ENCODE measurements at places on chromosomes 5 and 9.
A peak's percentile ranks its signal among the peaks of the same experiment; 100 is the strongest.

GRCh38 chr9:42388146-42388690 lies 204.8 kb downstream of the SPATA31A6 start:
- ATAC-seq, result peak; percentile 27

GRCh38 chr5:173719731-173720082 lies 103.3 kb upstream of the BOD1 start:
- no peak for ATAC-seq

- ATAC-seq, result no peak
Measured at GRCh38 chr9:34562135-34562745, 27.3 kb downstream of the CNTFR start.

DNA sequence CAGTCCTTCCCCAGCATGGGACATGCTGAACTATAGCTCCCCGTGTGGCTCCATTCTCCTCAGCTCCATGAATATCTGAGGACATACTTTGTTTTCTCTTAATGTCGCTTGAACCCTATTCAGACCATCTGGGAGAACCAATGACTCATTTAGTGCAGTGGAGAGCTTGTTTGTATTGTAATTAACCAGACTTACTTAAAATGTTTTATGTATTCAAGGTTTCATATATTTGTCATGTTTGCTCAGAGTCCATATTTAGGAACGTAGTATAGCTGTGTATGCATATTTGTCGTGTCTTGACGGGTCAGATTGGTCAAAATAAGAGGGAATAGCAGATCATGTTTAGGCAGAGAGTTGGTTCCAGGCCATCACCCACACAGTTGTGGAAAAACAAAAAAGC lies 150.1 kb upstream of the NTRK2 start:
- ATAC-seq, result peak; percentile 87

- no peak for ATAC-seq
Measured at GRCh38 chr5:32290922-32291321, 21.8 kb downstream of the MTMR12 start.

GRCh38 chr9:95268681-95269080 lies 48.8 kb downstream of the FANCC start:
- ATAC-seq, result peak; percentile 49

- no peak for ATAC-seq
Measured at GRCh38 chr9:97981846-97982682, 1.1 kb upstream of the ANP32B start.

GRCh38 chr5:68918306-68918705 lies 175.5 kb upstream of the SLC30A5 start:
- ATAC-seq, result no peak

DNA sequence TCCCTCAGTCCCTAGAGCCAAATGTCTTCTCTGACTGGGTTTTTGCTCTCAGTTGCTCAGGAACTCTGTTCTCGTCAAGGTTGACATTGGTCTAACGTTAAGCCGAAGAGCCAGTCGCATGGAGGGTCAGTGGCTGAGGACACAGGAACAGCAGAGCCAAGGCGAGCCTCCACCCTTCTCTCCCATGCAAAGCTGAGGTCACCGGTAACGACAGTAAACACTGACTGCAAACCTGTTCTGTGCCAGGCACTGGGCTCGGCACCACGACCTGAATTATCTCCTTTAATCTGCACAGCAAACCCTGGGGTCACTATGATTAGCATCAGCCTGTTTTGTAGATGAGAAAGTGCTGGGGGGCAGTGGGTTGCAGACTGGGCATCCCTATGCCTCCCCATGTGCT lies 171.0 kb downstream of the COL23A1 start:
- no peak for ATAC-seq

GRCh38 chr9:72363236-72363635 lies 1.8 kb downstream of the ZFAND5 start:
- ATAC-seq, result no peak

GRCh38 chr5:180807654-180808414 lies 5.2 kb upstream of the MGAT1 start:
- no peak for ATAC-seq

- ATAC-seq, result no peak
Measured at GRCh38 chr5:28313953-28314352, 1275.6 kb upstream of the CDH9 start.

GRCh38 chr5:9765419-9766140 lies 135.4 kb upstream of the TAS2R1 start:
- ATAC-seq, result no peak

- no peak for ATAC-seq
Measured at GRCh38 chr5:73928476-73929070, 302.6 kb downstream of the ARHGEF28 start.

DNA sequence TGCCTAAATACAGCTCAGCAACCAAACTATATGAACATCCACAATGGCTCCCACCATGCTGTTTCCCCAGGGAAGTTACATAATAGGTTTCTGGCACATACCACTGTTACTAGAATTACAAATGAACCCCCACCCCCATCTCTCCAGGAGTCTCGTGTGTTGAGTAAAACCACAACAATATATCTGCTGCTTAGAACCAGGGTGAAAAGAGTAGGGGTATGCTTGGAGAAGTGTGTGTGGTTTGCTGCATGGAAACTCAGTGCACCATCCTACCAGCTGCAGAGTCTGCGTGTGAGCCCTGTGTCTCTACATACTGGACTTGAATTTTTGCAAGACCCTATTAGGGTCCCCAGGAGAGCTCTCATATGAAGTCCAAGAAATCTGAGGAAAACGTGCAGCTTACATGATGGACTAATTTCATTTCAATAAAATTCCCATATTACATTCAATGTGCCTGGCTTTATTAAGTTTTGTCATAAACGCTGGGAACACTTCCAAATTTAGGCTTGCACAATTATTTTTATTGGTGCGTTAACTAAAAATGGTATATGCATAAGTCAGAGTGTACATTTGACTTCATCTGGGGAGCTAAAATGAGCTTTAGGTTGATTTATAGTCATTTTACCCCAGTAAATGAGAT lies 104.5 kb upstream of the NFIB start:
- no peak for ATAC-seq

DNA sequence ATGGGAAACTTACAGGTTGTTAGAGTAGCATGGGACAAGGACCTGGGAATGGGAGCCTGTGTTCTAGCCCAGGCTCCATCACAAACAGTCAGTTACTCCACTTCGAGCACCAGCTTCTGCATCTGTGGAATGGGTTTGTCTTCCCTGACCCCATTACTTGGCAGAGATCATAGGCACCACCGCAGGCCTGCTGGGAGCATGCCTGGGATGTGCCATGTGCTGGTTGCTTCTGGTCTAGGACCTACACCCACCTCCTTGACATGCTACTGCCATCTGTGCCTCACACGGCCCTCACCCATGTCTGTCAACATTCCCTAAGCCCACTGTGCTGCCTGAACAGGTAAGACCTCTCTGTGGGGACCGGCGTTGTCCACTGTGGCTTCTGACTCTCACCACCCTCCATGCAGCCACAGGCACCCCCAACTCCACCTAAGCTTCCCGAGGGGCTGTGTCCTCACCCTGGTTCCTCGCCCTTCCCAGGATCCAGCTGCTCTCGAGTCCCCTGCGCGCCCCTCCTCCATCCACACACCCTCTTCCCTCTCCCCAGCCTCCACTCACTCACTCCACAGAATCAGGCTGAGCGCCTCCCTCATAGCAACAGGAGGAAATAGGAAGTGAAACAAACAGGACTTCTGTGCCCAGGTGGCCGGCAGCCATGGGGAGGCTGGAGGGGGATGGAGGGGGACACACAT lies 85.9 kb upstream of the FAM120A start:
- ATAC-seq, result no peak

DNA sequence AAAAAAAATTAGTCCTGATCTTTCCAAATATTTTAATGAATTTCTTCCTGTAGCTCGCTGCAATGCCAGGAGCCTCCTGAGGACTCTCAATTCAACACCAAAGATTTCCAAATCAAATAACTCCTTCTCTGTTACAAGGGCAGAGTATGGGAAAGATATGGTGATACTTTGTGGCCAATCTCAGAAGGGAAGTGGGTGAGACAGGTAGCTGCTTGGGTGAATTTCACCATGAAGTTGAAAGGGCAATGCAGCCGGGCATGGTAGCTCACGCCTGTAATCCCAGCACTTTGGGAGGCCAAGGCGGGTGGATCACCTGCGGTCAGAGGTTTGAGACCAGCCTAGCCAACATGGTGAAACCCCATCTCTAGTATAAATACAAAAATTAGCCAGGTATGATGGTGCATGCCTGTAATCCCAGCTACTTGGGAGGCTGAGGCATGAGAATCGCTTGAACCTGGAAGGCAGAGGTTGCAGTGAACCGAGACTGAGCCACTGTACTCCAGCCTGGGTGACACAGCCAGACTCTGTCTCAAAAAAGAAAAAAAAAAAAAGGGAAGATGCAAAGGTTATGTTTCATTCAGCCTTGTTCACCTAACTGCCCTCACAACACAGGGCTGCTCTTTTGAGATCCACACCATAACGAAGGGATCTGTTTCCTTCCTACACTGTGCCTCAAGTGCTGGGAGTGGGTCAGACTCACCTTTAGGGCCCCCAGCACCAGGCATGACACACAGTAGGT lies 58.6 kb downstream of the PTPN3 start:
- ATAC-seq, result no peak

GRCh38 chr9:129494113-129494789 lies 126.7 kb downstream of the C9orf50 start:
- no peak for ATAC-seq

- no peak for ATAC-seq
Measured at GRCh38 chr5:57340681-57341080, 141.9 kb downstream of the ACTBL2 start.

DNA sequence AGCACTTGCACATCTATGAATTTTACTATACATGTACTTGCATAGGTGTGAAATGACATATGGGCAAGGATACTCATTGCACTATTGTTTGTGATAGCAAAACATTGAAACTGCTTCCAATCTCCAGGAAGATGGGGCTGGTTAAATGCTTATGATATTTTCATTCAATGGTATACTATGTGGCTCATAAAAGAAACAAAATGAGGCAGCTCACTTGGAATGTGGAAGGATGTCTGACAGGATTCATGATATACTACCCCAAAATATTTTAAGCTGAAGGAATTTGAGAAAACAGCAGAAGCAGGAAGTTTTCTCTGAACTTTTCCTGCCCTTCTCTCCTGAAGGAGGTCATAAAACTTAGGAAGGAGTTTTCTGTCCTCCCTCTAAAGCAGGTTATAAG lies 99.6 kb upstream of the CAST start:
- ATAC-seq, result no peak

GRCh38 chr5:6761333-6761732 lies 48.1 kb downstream of the TENT4A start:
- no peak for ATAC-seq

GRCh38 chr5:105806596-105806995 lies 1864.1 kb downstream of the EFNA5 start:
- ATAC-seq, result no peak

DNA sequence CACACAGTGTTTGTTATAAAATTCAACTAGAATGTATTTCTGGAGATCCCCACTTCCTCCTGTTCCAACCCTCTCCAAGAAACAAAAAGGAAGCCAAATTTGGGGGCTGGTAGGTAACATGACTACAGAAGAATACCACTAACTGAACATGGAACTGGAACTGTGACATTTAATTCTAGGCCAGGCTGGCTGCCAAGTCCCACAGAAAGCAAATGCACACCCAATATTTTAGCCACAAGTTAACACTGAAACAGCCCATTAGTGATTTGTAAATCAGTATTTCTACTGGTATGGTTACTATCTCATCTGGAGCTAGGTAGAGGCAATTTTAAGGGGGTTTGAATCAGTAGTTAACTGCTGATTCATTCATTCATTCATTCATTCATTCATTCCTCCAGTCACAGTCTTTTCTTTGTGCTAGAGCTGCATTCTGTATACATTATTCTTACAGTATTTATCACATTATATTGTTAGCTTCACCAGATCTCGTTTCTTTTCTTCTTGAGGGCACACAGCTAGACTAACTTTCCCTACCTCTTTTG lies 131.7 kb upstream of the GDNF start:
- ATAC-seq, result no peak

GRCh38 chr5:99694884-99695283 lies 766.1 kb upstream of the CHD1 start:
- no peak for ATAC-seq

GRCh38 chr9:80926611-80927010 lies 762.7 kb downstream of the TLE1 start:
- no peak for ATAC-seq

GRCh38 chr9:32218100-32218767 lies 166.2 kb upstream of the ACO1 start:
- no peak for ATAC-seq
